ENCODE measurements at places on chromosomes 13 and 19.

DNA sequence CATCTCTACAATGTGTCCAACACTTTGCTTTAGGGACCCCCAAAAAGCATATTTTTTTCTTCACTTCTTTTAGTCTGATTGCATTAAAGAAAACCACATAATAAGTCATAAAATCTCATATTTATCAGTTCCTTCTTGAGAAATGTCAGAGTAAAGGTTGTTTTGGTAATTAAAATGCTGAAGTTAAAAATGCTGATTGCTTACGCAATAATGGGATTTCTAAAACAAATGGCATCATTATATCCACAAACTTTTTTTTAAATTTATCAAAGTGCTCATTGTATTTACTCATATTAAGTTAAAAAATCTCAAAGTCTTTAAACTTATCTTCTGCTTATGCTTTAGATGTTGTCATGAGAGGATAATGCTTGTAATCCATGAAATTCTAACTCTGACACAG, 737.2 kb upstream of the ARGLU1 start:
- DNase-seq = no peak

DNA sequence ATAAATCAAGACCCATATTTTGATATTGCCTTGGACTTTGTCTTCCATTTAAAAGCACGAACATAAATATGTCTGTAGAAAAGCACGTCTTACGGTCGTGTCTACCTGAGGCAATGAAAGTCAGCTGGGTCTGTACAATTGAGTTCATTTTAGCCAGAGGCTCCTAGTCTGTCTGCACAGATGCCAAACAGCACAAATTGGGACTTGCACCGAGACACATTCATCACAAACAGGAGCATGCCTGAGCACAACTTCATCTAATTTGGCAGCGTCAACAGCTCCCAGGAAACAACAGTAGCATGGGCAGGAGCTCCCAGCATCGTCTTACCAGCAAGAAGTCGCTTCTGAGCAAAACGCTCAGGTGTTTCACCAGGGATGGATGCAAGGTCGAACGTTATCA, 687.0 kb downstream of the EFNB2 start:
- DNase-seq = no peak

GRCh38 chr19:1678073-1678472, 25.7 kb upstream of the TCF3 start:
- DNase-seq = no peak

GRCh38 chr13:92537471-92537870, 689.1 kb upstream of the GPC6 start:
- DNase-seq = no peak

DNA sequence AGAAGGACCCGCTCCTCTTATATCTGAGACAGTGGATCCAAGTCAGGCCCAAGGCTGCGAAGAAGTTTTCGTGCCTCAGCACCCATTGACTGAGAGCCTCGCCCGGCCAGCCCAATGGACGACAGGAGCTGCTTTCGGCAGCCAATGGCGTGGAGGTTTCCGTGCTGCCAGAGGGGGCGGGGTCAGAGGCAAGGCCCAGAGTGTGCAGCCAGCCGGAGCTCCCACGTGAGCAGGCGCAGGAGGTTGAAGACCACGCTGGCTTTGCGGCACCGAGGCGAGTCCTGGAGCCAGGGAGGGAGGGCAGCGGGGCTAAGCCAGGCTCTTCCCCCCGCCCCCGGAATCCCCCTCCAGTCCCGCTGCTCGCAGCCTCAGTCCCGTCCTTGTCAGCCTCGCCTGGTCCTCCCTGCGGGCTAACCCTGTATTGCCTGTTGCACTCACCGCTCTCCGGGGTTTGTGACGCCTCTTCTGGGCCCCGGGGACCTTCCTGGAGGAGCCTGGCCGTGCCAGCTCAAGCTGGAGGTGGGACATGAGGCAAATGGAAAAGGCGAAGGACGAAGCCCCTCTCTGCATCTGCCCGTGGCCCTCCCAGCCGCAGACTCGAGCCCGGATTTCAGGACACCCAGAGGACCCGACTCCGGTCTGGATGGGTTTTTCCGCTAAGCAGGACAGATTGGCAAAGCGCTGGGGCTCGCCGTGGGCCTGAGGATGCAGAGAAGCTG, 1.5 kb downstream of the IFNL4 start:
- peak; percentile 10 for DNase-seq

DNA sequence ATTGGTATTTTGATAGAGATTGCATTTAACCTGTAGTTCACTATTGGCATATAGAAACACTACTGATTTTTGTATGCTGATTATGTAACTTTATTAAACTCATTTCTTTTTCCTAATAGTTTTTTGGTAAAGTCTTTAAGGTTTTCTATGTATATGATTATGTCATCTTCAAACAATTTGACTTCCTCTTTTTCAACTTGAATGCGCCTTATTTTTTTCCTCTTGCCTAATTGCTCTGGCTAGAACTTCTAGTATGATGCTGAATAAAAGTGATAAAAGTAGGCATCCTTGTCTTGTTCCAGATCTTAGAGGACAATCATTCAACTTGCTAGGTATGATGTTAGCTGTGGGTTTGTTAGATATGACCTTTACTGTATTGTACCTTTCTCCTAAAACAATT, 1034.9 kb downstream of the PCDH9 start:
- DNase-seq = no peak

DNA sequence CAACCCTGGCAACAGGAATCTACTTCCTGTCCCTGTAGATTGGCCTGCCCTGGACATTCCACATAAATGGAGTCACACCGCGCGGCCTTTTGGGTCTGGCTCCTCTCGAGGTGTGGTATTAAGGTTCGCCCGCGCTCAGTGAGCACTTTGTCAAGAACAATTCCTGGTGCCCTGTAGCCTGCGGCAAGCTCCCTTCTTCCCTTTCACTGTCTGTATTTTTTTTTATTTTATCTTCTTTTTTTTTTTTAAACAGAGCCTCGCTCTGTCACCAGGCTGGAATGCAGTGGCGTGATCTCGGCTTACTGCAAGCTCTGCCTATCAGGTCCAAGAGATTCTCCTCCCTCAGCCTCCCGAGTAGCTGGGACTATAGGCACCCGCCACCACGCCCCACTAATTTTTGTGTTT, 28.3 kb downstream of the PEX11G start:
- no peak for DNase-seq

DNA sequence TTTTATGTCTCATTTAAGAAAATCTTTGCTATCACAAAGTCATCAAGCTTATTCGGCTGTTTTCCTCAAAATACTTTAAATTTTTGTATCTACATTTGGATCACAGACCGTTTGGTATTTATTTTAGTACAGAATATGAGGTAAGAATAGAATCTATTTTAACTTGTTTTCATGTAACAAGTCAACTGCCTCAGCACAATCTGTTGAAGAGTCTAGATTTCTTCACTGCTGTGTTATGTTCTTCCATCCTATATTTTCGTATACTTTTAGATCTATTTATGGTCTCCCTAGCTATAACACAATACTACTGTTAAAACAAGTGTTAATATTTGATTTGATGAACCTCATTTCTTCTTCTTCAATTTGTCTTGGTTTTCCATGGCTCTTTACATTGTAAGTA, 61.6 kb upstream of the SGCG start:
- DNase-seq = no peak

DNA sequence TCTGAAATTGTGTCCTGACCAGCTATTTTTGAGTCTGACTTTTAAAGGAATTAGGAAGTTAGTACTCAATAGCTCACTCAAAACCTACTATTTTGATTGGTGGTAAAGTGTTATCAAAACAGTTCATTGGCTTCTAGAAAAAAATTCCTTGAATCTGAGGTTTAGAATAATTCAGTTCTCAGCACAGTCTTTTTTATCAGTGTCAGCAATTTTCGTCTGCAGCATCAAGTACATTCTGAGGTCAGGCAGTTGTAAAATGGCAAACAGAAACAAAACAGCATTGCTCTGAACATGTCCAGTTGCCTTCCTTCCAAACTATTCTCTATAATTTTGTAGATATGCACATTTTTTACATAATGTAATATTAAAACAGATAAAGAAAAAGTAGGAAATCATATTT, 1644.1 kb downstream of the SLITRK5 start:
- DNase-seq = no peak

- DNase-seq = no peak
These were observed 2.8 kb downstream of the TBC1D17 start for GRCh38 chr19:49880162-49880869.

- no peak for DNase-seq
These were observed at the start of gene DNAAF3 for GRCh38 chr19:55166530-55167268. Gene DNAAF3, minus strand, starts transcription at chr19:55166613. Its CDS starts 200 bp downstream, at chr19:55166413.

- no peak for DNase-seq
These were observed 127.9 kb downstream of the KCTD12 start for GRCh38 chr13:76758257-76758656.
